ENCODE measurements at places on chromosomes 1 and 21.

DNA sequence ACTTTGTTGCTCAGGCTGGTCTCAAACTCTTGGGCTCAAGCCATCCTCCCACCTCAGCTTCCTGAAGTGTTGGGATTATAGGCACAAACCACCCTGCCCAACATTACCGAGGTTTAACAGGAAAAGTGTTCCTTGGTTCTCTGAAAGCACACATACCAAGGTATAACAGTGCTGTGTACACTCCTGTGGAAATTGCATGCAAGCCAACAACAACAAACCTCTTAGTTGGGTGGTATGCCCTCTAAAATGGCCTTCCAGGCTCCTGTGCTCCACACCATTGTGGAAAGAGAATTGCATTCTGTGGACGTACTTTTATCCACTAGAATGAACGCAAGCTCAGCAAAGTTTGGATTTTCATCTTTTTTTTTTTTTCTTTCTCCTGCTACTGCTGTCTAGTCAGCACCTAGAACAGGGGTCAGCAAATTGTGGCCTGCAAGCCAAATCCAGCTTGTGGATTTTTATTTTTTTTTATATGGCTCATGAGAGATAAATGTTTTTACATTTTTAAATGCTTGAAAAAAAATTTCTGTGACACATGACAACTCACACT lies 192.2 kb upstream of the TNR start:
- DNase-seq = no peak
- no peak overlapping the region for H3K4me3 ChIP-seq
- H3K27me3 ChIP-seq = no peaks in the 10 kb centered on the region
- H3K36me3 ChIP-seq = no peaks in the 10 kb centered on the region

DNA sequence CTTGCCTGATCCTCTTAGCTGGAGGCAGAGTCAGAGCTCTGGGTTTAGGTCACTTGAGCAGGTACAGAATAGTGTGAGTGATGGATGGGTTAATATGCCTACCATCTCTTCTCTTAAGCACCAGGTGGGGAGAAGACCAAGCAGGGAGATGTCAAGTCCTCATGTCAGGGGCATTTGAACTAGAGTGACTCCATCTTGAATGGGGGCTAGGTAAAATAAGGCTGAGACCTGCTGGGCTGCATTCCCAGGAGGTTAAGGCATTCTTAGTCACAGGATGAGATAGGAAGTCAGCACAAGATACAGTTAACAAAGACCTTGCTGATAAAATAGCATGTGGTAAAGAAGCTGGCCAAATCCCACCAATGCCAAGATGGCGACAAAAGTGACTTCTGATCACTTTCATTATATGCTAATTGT lies 77.4 kb upstream of the BTG3 start:
- H3K36me3 ChIP-seq = no peaks in the 10 kb centered on the region
- no peak overlapping the region for H3K4me3 ChIP-seq
- H3K4me1 ChIP-seq = no peaks in the 10 kb centered on the region
- H3K27me3 ChIP-seq = no peaks in the 10 kb centered on the region
- DNase-seq = no peak

DNA sequence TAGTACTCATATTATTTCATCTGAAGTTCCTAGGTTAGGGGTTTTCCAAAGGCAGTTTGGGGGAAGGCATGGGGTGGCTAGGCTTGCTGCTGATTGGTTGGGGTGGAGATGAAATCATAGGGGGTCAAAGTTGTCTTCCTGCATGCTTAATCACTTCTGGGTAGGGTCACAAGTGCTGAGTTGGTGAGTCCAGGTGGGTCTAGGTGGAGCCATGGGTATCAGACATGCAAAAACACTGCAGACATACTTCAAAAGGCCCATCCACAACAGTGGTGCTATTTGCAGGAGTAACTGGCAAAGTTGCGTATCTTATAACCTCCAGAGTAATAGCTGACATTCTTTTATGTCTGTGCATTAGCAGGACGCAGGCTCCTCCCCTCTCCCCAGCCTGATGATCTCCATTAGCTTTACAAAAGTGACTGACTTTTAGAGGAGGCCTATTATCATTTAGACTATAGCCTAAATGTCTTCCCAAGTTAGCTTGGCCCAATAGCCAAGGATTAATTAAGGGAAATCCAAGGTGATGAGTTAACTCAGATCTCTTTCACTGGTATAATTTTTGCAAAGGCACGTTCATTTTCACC lies 374.4 kb upstream of the PRMT6 start:
- H3K4me1 ChIP-seq = no peaks in the 10 kb centered on the region
- DNase-seq = no peak
- H3K27me3 ChIP-seq = no peaks in the 10 kb centered on the region
- H3K4me3 ChIP-seq = no peak overlapping the region

DNA sequence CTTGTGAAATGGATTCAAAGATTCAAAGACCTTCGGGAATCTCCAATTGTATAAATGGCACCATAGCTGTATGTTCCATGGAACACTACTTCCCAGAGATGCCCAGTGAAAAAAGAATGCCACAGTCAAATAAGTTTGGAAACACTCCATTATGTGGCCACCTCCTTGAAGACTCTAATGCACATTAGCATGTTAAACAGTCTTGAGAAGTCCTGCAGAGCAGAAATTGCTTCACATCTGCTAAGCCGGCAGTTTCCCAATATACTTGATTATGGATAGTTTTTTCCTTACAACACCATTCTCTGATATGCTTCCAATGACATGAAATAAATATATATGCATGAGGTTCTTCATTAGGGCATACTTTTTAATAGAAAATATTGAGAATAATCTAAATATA lies 12.7 kb upstream of the SELE start:
- H3K4me1 ChIP-seq = no peaks in the 10 kb centered on the region
- no peak overlapping the region for H3K4me3 ChIP-seq
- no peak overlapping the region for H3K27ac ChIP-seq
- no peak for DNase-seq
- no peaks in the 10 kb centered on the region for H3K27me3 ChIP-seq

DNA sequence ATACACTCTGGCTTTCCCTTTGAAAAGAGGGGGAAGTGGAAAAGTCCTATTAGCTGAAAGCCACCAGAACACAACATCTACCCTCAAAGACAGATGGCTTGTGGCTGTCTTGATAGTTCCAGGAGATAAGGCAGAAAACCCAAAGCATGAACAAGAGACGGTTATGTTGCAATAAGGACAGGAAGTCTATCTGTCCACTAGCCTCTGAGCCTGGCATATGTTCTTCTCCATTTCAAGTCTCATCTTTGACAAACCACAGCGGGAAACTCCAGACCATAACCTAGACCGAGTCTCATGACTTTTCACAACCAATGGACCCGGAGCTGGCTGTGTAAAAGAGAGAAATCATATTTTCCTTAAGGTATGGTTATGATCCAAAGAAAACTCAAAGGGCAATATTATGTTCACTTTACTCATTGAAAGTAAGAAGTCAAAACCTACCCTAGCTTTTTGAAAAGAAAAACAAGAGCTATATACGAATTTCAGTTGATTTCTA lies 33.8 kb downstream of the DUSP10 start:
- peaks cover 54% of the 10 kb centered on the region for H3K4me1 ChIP-seq
- DNase-seq = no peak
- H3K36me3 ChIP-seq = peaks cover 9% of the 10 kb centered on the region
- H3K27me3 ChIP-seq = no peaks in the 10 kb centered on the region
- H3K27ac ChIP-seq = peak overlapping the region; percentile 84
- H3K4me3 ChIP-seq = no peak overlapping the region

All from body of pancreas (tissue), 4 donors.